ENCODE measurements at places on chromosomes 7 and 10.

DNA sequence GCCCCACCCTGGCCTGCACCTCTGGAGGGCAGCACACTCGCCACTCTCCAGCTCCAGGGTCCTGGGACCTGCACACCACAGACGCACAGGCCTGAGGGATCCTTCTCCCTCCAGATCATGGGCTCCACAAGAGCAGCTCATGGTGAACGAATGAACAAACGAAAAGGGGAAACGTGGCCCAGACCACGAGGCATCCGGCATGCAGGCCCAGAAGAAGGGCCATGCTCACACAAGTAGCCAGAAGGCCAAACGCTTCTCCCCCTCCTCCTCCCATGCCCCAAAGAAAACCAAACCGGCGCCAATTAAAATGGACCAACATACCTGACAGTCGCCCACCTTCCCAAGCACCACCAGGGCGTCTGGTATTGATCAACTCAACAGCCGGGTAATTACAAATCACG lies 30.4 kb downstream of the MAD1L1 start:
- no peak for DNase-seq

DNA sequence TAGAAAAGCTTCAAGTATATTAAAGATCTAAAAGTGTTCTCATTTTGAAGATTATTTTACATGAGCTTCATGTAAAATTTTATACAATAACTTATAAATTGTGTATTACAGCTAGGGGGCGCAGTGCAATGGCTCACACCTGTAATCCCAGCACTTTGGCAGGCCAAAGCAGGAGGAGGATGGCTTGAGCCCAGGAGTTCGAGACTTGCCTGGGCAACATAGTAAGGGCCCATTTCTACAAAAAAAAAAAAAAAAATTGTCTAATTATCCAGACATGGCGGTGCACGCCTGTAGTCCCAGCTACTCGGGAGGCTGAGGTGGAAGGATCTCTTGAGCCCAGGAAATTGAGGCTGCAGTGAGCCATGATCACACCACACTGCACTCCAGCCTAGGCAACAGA lies 16.6 kb downstream of the ACBD5 start:
- DNase-seq: no peak

GRCh38 chr7:30682212-30683083 lies at the start of gene CRHR2:
CRHR2 (minus strand) TSS chr7:30682456; CDS start chr7:30682280, 176 bp downstream.
- no peak for DNase-seq

DNA sequence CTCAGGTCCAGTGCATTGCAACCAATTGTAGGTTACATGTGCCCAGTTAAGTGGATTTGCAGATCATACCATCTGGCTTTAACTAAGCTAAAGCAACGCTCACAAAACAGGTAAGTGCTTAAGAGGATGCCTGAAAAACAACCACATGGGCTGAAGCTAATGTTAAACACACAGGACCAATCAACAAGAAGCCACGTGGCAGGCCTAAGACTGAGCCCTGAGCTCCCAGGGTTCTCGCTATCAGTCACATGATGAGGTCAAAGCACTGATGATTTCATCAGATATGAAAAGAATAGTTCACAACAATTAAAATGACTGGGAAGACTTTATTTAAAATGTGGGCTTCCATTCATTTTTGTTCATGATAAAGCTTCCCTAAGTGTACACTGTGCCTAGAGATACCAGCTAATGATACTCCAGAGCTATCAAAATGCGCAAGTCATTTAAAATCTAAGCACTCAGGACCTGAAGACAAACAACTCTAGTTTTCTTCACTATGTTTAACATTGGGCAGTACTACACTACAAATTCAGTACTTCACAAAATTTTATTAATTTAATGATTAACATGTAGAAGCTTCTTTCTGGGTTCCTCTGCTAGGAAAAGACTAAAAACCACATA lies 90.6 kb downstream of the PIP4K2A start:
- DNase-seq: no peak

GRCh38 chr10:86262688-86263181 lies 103.9 kb downstream of the GRID1 start:
- DNase-seq: no peak

DNA sequence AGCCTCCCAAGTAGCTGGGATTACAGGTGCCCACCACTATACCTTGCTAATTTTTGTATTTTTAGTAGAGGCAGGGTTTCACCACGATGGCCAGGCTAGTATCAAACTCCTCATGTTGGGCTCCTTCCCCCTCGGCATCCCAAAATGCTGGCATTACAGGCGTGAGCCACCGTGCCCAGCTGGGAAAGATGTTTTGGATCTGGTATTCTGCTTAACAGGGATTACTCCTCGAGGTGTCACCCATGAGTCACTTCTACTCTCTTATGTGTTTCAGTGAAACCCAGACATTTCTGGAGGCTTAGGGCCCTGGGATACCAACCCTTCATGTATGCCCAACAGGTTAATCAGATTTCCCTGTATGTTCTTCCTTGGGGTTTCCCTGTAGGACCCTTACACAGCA lies 11.8 kb upstream of the OPN4 start:
- DNase-seq: peak; percentile 68

DNA sequence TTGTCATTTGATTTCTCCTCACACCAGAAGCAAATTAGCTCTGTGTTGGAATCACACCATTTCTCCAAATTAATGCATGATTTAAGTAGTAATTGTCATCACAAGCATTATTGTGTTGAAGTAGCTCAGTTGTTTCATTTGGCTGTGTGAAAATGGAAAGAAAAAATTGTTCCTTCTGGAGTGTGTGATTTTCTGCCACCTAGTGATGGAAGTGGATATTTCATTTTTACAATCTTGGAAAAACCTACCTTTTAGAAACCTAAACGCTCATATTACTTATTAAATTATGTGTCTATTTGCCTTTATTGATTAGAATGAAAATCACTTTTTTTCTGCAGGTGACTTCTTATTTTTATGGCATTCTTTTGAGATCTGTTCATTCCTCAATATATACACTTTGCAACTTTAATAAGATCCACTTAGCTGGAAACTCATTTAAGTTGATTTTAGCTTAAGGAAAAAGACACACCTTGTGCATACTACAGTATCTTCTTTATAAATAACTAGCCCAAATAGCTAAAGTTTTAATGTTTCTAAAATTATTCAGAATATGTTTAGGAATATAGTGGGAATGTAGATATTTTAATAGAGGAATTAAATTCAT lies 50.0 kb downstream of the SRI start:
- DNase-seq: peak; percentile 9

- DNase-seq: no peak
These were observed 133.1 kb downstream of the WDR11 start for GRCh38 chr10:120984221-120984620.

DNA sequence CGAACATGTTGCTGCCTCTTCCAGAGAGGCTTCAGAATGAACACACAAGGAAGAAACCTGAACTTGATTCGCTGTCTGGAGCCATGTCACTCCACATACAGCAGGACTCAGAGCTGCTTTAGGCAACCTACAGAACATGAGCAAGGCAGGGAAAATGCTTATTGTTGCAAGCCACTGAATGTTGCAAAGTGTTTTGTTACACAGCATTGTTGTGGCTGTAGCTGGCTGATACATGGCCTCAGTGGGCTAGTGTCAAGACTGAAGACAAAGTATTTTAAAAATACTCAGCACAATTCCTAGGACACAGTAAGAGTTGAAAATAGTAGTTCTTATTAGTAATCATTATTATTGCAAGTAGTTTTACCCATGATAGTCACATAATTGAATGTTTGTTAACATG lies 3.1 kb upstream of the CHST15 start:
- DNase-seq: no peak

GRCh38 chr7:7701527-7701926 lies 16.9 kb downstream of the RPA3 start:
- DNase-seq: no peak

DNA sequence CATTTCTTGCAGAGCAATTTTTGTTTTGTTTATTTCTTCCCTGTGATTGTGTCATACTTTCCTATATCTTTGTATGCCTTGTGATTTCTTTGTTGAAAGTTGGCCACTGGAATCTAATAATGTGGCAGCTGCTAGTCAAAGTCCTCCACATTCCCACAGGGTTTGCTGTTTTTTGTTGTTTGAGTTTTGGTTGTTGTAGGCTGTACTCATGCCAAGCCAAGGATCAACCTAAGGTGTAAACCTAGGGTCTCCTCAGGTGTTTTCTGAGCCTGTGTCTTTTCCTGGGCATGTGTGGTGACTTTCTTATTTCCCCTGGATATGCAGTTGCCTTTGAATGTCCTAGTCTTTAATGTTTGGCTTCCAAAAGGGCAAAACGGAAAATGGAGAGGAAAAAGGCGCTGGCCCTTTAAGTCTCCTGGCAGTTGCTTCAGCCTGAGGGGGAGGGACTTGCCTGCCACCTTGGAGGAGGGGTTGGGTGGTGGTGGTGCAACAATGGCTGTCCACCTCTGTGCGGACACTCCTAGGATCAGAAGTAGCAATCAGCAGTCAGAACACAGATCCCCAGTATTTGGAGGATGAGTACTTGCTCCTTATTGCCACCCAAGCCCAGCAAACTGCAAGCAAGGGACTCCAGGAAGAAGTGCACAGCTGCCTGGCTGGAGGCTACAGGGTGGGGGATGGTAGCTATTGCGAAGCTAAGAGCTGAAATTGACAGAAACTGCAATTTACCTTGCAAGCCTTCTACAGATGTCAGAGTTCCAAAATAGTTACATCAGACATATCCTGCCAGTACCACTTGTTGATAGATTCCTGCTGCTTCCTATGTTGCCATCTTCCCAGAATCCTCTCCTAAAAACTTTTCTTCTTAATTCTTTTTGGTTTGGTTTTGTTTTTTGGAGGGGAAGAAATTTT lies 5.6 kb upstream of the ZNF518A start:
- peak; percentile 46 for DNase-seq

GRCh38 chr10:124332426-124332825 lies 86.3 kb downstream of the OAT start:
- no peak for DNase-seq

- no peak for DNase-seq
These were observed 450.4 kb downstream of the NEBL start for GRCh38 chr10:20446561-20447193.

GRCh38 chr7:133109816-133110215 lies 27.9 kb upstream of the CHCHD3 start:
- DNase-seq: no peak

- peak; percentile 93 for DNase-seq
These were observed 38.6 kb upstream of the SH2D4B start for GRCh38 chr10:80498833-80499741.

GRCh38 chr7:956031-956430 lies 1.6 kb upstream of the ADAP1 start:
- no peak for DNase-seq

GRCh38 chr10:122669842-122670241 lies 29.8 kb downstream of the C10orf120 start:
- DNase-seq: no peak

DNA sequence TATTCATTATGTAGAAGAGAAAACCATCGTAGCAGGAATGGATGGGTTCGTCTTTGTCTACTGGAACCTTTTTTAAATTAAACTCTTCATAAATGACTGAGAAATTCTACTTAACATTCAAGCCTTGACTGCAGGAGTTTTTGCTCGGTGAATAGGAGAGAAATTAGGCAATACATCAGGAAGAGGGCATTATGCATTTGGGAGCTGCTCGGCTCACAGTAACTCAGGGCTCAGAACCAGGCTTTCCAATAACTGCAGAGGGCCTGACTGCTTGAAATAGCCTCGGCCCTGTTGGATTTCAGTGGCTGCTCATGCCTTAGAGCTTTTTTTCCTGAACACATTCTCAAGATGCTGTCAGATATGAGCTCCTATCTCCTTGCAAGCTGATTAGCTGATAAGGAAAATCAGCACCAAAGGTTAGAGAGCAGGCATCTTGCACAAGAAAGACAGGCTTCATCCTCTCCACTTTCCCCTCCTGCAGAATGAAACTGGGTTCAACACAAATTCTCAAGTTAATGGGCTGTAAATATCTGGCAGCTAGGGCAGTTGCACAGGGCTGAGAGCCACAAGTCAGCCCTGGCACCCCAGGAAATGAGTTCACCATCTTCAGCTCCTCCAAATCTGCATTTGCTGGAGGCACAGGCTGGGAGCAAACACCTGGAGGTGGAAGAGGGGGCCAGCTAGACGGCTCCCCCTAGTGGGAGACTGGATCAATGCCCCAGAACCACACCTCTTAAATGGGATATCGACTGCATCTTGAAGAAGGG lies 24.3 kb downstream of the TECTB start:
- DNase-seq: peak; percentile 73

DNA sequence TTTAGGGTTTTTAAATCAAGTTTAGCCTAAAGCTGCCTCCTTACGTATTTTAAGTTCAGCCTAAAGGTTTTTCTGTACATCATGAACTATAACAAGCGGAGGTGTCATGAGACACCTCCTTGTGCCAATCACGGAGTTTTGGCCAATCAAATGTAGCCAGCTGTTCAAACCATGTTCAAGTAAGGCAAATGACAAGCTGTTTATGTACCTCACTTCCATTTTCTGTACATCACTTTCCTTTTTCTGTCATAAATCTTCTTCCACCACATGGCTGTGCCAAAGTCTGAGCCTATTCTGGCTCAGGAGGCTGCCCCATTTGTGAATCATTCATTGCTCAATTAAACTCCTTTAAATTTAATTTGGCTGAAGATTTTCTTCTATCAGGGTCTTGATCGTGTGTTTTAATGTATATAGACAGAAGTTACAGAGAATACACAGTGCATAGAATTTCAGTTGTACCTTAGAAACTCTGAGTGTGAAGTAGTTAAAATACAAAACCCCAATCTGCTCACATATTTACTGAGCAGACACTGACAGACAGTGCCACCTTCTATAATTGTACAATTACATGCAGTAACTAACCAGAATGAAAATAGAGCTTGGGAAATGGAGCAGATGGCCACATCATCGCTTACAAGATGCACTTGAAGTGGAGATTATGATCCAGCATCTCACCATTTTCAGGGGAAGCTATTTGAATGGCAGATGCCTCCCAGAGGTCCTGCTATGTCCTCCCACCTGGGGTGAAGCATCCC lies 76.9 kb upstream of the LANCL2 start:
- no peak for DNase-seq

- no peak for DNase-seq
These were observed 54.5 kb downstream of the TCERG1L start for GRCh38 chr10:131257027-131257426.

- DNase-seq: no peak
These were observed 3.5 kb upstream of the FRAT2 start for GRCh38 chr10:97338041-97338440.

- peak; percentile 44 for DNase-seq
These were observed 305.1 kb upstream of the CSTF2T start for GRCh38 chr10:52004342-52004949.

- no peak for DNase-seq
These were observed 84.1 kb upstream of the DLX6 start for GRCh38 chr7:96921231-96921630.

- DNase-seq: peak; percentile 49
These were observed at the start of gene PRKAR2B for GRCh38 chr7:107044347-107045194. PRKAR2B (plus strand) TSS chr7:107044705; CDS start chr7:107044908, 203 bp downstream.

- no peak for DNase-seq
These were observed 27.5 kb downstream of the AP3M1 start for GRCh38 chr10:74123081-74123480.

GRCh38 chr7:18974803-18975202 lies 142.6 kb downstream of the TWIST1 start:
- DNase-seq: peak; percentile 84

GRCh38 chr7:129465080-129465479 lies 30.8 kb downstream of the STRIP2 start:
- DNase-seq: no peak

Data from RWPE1 (cell line).